ENCODE measurements at places on chromosomes 3 and 15.

DNA sequence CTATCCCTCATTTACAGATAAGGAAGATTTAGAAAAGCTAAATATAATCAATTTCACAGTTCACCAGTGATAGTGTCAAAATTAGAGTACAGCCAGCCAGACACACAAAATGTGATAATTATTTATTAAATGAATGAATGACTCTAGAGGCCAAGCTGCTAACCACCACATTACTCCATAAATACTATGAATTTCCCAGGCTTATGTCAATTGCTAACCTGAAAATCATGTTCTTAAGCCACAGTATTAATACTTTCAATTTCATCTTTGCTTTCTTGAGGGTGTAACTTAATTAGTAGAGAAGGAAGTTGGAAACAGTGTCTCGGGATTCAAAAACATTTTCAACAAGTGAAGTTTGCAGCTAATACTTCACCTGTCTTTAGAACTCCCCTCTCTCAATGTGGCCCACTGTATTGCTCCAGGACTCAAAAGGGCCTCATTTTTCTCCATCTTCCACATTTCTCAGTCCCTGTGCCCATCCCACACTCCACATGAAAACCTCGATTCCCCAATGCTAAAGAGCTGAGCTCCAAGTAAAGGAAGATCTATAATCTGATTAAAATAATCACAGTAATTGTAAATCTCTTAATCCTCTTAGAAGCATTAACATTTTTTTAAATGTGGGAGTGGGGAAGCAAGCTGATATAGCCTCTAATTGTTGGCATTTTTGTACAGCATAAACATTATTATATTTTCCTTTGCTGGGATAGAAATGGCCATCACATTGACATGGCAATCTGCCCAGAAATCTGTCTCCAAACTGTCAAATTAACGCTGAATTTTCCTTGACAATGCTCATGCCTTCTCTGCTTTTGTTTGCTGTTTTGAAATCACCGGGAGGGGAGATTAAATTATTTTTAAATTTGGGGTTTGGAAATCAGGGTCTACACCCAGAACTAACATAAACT, 765.1 kb downstream of the ROBO1 start:
- no peak for DNase-seq

DNA sequence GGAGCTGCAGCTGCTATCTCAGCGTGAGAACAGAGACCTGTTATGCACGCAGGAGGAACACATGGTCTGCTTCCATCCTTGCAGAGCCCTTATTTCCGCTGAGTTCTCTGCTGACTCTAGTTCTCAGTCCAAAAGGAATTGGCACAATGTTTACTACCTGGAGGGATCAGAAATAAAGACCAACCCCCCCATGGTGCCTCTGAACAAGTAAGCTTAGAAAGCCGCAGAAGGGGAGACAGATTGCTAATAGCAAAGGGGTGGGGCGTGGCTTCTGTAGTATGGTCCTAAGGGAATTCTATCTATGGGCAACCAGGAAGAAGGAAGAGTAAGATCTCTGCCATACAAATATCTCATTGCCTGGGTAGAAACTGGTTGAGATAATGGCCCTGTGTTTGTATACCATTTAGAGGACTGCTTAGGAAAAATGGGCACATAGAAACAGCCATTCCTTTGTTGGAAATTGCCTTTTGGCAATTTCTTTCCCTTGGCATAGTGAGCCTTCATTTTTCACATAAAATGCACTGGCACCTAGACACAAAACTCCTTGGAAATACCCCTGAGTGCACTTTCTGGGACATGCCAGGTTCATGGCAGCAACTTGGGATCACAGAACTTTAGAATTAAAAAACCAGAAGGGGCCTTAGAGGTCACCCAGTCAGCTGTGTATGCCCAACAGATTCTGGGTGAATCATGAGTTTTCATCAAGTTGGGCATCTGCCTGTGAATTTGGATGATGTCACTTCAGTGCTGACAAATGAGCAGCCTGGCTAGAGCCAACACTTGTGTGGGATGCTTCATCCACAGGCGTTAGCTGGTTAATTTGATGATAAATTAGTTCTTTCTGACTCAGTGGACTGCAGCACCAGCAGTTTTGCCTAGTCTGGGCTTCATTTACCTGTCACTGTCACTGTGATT, 57.4 kb upstream of the STXBP5L start:
- DNase-seq: no peak

DNA sequence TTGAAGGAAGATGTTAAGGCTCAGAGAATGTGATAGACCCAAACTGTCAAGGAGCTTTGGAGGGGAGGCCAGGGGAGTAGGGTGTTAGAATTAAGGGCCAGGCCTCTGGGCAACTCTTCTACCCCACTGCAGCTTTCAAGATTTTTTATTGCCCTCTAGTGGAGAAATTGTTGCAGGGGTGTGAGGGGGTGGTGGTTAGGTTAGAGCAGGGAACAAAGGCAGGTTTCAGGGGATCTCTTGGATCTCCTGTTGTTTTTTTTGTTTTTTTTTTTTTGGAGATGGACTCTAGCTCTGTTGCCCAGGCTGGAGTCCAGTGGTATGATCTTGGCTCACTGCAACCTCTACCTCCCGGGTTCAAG, 1.4 kb upstream of the SEC13 start:
- DNase-seq: no peak

DNA sequence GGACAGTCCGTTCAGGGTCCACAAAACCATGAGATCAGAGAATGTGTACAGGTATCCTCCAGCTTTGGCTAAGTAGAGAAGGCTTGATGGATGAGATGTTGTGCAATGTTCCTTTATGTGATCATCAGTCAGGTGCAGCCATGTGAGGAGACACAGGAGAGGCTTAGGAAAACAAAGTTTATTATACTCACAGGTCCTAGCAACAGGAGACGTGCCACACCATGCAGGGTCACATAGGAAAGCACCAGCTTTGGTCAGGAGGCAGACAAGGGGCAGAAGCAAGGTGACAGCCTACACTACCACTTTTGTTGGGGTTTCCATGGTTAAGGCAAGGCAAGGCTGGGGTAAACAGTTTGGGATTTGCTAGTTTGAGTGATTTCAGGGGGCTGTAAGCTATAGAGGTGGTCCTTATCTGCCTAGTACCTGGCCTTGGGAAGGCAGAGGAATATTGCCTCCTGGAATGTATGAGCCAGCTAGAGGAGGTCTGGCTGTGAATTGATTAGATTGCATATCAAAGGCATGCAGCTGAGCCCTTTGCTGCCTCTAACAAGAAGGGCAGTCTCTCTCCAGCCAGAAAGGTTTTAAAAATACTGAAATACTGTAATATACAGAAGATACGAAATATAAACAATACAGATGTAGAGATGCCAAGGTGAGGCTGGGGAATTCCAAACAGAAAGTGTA, 248.6 kb downstream of the RYR3 start:
- DNase-seq: peak; percentile 73

GRCh38 chr15:62691008-62691407, 351.5 kb upstream of the TPM1 start:
- no peak for DNase-seq

- no peak for DNase-seq
These were observed 5.2 kb downstream of the HTR3C start for GRCh38 chr3:184058029-184058428.

DNA sequence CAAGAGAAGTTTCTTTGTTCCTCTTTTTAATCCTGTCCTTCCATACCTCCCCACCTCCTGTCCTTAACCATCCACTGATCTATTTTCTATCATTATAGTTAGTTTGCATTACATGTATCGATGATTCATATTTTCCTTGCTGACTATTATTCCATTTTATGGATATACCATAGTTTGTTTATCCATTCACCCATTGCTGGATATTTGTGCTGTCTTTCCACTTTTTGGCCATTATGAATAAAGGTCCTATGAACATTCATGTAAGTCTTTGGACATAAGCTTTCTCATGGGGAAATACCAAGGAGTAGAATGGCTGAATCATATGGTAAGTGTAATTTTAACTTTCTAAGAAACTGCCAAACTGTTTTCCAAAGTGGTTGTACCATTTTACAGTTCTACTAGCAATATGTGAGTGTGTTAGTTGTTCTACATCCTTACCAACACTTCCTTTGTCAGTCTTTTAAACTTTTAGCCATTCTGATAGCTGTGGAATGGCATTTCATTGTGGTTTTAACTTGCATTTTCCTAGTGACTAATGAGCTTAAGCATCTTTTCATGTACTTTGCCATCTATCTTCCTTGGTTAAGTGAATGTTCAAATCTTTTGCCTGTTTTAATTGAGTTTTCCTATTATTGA, 11.7 kb downstream of the ATP6V1A start:
- no peak for DNase-seq

DNA sequence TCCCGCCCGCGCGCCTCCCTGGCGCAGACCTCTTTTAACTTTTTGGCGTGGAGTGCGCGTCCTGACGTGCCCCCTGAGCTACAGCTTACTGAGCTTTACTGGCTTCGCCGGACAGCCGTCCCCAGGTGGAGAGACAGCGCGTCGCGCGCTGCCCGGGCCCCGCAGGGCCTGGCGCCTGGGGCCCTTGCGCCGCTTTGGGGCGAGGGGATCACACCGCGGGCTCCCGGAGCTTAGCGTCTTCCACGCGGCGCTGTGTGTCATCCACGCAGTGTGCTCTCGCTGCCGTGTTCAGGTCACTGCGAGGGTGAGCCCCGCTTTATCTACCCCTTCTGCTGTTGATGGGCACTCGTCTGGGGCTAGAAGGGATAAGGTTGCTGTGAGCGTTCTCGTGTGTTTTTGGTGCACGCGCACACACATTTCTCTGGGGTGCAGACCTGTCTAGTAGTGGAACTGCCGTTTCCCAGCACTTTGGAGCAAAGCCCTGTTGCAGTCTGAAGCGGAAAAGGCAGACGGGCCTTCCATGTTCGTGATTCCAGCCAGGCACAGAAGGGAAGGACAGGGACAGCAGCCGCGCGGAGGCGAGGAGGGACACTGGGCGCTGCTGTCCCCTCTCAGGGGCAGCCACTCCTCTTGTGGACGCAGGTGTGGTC, 33.1 kb upstream of the ALDH1L1 start:
- no peak for DNase-seq

GRCh38 chr15:29670998-29671981, 151.0 kb downstream of the TJP1 start:
- DNase-seq: peak; percentile 40

DNA sequence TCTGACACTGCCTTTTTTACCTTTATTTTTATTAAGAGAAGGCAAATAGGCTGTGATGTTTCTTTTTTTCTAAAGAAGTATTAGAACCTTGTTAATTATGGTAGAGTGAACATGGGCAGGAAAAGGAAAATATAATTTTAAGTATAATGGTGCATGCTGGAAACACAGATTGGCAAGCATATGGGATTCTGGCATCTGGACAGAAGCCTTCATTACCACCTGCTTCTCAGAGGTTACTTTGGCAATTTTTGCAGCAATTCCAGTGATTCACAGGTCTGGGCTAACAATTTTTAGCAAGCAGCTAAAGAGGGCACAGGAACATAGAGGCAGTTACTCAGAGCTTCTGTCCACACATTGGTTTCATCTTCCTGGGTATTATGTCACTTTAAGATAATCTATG, 258.3 kb downstream of the DIPK2A start:
- DNase-seq: no peak

- DNase-seq: no peak
These were observed 55.9 kb downstream of the DNASE1L3 start for GRCh38 chr3:58154626-58155449.

DNA sequence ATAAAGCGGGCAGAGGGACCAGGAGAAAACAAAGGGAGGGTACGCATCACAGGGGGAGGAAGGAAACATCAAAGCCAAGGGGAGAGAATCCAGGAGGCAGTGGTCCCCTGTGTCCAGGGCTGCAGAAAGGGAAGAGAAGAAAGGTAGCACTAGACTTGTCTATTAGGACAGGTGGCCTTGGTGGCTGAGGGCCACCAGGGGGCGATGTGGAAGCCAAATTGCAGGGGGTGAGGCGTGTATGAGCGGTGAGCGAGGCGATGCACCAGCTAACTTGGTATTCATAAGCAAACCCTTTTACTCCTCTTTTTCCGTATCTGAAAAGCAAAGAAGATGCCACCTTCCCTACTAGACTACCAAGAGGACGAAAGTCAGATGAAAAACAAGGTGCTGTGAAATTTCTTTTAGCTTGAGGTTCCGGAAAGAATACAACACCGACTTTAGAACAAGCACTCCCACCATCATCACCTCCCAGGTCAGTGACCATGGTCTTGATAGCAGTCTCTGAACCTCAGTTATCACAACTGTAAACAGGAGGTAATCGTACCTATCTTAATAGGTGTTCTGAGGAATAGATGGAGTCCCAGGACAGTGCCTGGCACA, 654.4 kb upstream of the ADAMTS9 start:
- peak; percentile 94 for DNase-seq

- peak; percentile 76 for DNase-seq
These were observed 11.2 kb downstream of the RPL32 start for GRCh38 chr3:12829886-12830784.

DNA sequence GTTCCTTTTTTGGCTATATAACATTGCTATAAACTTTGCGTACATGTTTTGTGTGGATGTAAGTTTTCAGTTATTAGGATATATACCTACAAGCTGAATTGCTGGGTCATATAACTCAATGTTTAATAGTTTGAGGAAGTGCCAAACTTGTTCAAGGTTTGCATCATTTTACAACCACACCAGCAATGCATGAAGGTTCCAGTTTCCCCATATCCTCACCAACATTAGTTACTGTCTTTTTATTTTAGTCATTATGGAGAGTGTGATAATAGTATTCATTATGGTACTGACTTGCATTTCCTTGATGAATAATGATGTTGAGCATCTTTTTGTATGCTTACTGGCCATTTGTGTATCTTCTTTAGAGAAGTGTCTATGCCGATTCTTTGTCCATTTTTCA, 112.3 kb downstream of the NR1I2 start:
- no peak for DNase-seq

DNA sequence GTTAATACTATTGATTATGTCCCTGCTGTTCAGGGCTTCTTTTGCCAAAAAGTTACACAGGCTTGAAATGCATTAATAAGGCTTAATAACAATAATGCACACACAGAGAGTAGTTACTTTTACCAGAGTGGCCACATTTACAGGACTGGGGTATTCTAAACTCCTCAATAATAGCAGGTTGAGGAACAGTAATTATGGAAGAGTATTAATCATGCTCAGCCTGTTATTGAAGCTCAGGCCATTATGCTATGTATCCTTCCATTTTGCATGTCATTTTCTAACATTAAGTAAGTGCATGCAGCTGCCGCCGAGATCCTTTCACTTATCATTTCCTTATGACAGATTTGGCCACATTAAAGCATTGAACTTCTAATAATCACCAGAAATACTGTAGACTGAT, 5.7 kb downstream of the ARRDC4 start:
- no peak for DNase-seq

DNA sequence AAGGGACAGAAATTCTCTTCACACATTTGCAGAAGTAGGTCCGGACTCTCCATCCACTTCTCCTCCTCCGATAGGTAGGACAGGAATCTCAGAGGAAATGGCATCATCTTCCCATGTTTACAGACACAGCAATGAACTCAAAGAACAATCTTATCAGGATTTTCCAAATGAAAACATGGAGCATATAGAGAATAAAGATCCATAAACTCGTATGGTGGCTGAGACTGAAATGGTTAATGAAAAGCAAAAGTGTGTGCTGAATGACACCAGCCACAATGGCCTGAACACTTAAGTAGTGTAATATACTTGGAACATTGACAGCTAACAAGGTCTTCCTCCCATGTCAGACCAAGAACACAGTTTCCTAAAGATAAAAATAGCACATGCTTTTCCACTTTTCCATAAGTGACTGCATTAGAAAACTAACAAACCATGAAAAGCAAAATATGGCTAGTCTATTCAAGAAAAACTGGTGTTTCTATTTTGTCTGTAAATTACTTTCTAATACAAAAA, 5.8 kb downstream of the CCRL2 start:
- no peak for DNase-seq

GRCh38 chr3:62859203-62859791, 15.9 kb downstream of the CADPS start:
- DNase-seq: no peak

GRCh38 chr3:14509796-14510100, 30.4 kb downstream of the GRIP2 start:
- DNase-seq: no peak

- DNase-seq: peak; percentile 77
These were observed 66.4 kb upstream of the NR2E3 start for GRCh38 chr15:71743861-71744382.
